ENCODE measurements at places on chromosomes 4 and X.

DNA sequence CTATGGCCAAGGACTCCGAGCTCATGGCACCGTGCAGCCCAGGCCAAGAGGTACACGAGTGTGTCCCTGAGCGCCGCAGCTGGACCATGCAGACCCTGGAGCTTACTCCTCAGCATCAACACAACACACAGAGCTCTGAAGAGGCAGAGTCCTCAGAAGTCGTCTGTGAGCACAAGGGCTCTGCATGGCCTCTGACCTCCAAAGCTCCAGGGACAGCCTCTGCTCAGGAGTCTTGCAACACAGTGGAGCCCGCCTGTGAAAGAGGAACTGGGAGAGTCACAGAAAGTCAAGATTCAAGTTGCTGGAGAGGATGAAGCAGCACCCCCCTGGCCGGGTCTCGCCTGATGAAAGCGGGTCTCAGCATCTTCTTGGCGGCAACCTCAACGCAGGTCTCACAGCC lies 2.9 kb downstream of the LRPAP1 start:
- no peak for DNase-seq

DNA sequence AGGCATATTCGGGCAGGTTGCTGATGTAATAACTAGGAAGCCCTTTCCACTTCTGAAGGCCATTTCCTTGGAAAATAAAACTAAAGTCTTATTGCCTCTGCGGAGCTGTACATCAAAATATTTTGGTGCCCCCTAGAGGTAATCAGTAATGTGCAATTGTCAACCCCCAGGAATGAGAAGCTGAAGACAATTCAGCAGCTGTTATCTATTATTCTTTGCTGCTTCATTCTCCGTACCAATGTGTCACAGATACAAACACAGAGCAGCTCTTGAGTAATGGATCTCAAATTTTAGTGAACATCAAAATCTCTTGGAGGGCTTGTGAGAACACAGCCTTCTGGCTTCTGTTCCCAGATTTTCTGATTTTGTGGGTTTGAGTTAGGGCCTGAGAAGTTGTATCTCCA lies 3.5 kb upstream of the SLIT2 start:
- DNase-seq, result peak; percentile 69

- DNase-seq, result no peak
Observed at GRCh38 chrX:115067812-115068211, 50.4 kb upstream of the IL13RA2 start.

DNA sequence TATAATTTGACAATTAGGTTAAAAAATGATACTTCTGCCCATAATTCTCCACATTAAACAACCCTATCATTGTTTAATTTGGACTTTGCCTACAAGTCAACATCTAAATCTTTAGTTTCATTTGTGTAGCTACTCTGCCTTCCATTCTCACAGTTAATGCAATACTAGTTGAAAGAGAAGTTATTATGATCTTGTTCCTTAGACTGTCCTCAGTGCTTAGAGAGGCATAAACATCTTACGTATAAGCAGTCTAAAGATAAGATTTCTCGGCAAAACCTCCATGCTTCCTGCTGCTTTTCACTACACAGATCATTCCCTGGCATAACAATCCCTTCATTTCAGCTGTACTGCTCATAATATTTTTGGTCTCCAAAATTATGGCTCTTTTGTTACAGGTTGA lies 105.1 kb upstream of the CAMK2D start:
- DNase-seq, result no peak

Measured in NCI-H1092 treated with DMSO at 0.1 percent for 48 hours (cell line).